Large intestine (tissue), 12 donors: ENCODE measurements at places on chromosomes 2 and 18. TPM values are rescaled to one million over a fixed set of nuclear protein-coding genes. Genes with fewer than 3 reads are reported as not detected.

The HK2 gene
- polyA plus RNA-seq: 2.8 TPM

DNA sequence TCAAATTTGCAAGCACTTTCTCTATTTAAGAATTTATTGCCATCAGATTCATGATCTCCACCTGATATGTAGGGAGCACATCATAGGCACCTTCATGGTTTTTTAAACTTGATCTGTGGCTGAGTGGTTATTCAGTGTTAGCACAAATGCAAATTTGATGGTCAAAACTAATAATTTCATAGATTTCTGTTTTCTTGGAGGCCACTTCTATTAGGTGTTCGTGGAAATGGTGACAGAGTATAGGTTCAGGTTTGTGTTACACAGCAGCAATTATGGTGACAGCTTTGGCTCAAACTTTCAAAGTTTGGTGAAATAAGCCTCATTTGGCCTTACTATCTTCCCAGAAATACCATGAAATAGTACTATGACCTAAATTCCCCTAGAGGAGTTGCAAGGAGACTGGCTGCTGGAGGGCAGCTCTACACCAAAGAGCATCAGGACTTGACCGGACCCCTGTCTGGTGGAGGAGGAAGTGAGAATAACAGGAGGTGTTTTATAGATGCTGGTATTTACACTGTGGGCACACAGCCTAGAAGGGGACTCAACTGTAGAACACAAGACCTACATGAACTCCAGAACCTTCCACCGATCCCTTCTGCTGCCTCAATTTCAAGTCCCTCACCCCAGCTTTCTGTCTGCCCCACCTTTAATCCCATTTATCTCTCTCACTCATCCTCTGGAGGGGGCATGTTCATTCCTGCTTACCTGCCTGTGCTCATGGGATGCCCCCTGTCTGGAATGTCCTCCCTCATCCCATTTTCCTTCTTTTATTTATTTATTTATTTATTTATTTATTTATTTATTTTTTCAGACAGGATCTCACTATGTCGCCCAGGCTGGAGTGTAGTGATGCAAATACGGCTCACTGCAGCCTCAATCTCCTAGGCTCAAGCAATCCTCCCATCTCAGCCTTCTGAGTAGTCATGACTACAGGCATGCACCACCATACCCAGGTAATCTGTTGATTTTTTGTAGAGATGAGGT, 132.9 kb upstream of the SIX2 start:
- DNase-seq: no peak

GRCh38 chr18:23146861-23147469, 11.7 kb downstream of the CABLES1 start:
- DNase-seq: no peak

- DNase-seq: no peak
Observed at GRCh38 chr2:219803294-219803693, 175.9 kb downstream of the SLC4A3 start.
